ENCODE measurements at places on chromosomes 13 and 19. TPM values are rescaled to one million over a fixed set of nuclear protein-coding genes. Genes with fewer than 3 reads are reported as not detected.

Gene DPF1
- total RNA-seq: not detected

Gene C19orf67
- not detected for total RNA-seq

Gene HSD17B14
- 1.9 TPM for total RNA-seq

Gene MATK
- total RNA-seq: not detected

Gene ELSPBP1
- not detected for total RNA-seq

Gene CRX
- not detected for total RNA-seq

Gene ZNF274
- 9.0 TPM for total RNA-seq

Gene MAP4K1
- total RNA-seq: 0.31 TPM

Gene DNAAF3
- total RNA-seq: not detected

Gene KBTBD6
- total RNA-seq: 4.4 TPM

Gene VSIG10L
- total RNA-seq: 0.47 TPM

Gene DHDH
- total RNA-seq: not detected

Gene ZNF441
- 7.6 TPM for total RNA-seq

Gene ALG5
- 20.9 TPM for total RNA-seq

Gene PTBP1
- 29.8 TPM for total RNA-seq

Gene FFAR3
- not detected for total RNA-seq

Gene NXNL1
- total RNA-seq: not detected

Gene ZNF112
- 2.0 TPM for total RNA-seq

Gene ATP1A3
- not detected for total RNA-seq

Gene APOC4
- not detected for total RNA-seq

Gene LILRB2
- 1.3 TPM for total RNA-seq

Gene PNMA8B
- total RNA-seq: 0.07 TPM

Gene GJA3
- not detected for total RNA-seq

Gene WDR88
- not detected for total RNA-seq

Gene ZNF793
- 1.2 TPM for total RNA-seq

Gene ARL11
- total RNA-seq: 0.13 TPM

Gene DOCK9
- 46.7 TPM for total RNA-seq

Gene PIK3R2
- total RNA-seq: 5.6 TPM

Gene LILRA5
- 1.1 TPM for total RNA-seq

Gene ACTMAP
- 4.2 TPM for total RNA-seq

Gene LIG1
- 9.2 TPM for total RNA-seq

Gene GRIK5
- total RNA-seq: 1.0 TPM

Gene STXBP2
- total RNA-seq: 3.2 TPM

Gene ZNF578
- 0.63 TPM for total RNA-seq

Gene ZNF773
- 4.3 TPM for total RNA-seq

Gene TEX29
- total RNA-seq: 3.4 TPM

Gene ZNF433
- total RNA-seq: 5.7 TPM

Gene ZNF525
- total RNA-seq: 0.29 TPM

Gene PSPN
- total RNA-seq: 0.75 TPM

Gene ADAMTS10
- total RNA-seq: 2.2 TPM

Gene GAS6
- 74.1 TPM for total RNA-seq

Gene PABPC3
- total RNA-seq: not detected

Gene KLK4
- total RNA-seq: not detected

Gene CRTC1
- 8.8 TPM for total RNA-seq

Gene CRB3
- total RNA-seq: not detected

Gene ABCA7
- total RNA-seq: 10.3 TPM

Gene B3GLCT
- 3.3 TPM for total RNA-seq

Gene ADAMTSL5
- 4.6 TPM for total RNA-seq

Gene ZIC5
- not detected for total RNA-seq

Gene LRG1
- total RNA-seq: 0.98 TPM

Gene ZNF737
- 0.95 TPM for total RNA-seq

Gene GPR18
- total RNA-seq: not detected

Gene ZNF99
- not detected for total RNA-seq

Gene ZNF132
- total RNA-seq: 2.7 TPM

Gene HIPK4
- 0.39 TPM for total RNA-seq

Gene ZNF442
- 0.66 TPM for total RNA-seq

Gene PSG6
- not detected for total RNA-seq
